EH (cell line): ENCODE measurements at places on chromosomes 4 and X.

GRCh38 chr4:139014371-139015268 lies 961 bp upstream of the NOCT start:
- DNase-seq, result peak; percentile 96

DNA sequence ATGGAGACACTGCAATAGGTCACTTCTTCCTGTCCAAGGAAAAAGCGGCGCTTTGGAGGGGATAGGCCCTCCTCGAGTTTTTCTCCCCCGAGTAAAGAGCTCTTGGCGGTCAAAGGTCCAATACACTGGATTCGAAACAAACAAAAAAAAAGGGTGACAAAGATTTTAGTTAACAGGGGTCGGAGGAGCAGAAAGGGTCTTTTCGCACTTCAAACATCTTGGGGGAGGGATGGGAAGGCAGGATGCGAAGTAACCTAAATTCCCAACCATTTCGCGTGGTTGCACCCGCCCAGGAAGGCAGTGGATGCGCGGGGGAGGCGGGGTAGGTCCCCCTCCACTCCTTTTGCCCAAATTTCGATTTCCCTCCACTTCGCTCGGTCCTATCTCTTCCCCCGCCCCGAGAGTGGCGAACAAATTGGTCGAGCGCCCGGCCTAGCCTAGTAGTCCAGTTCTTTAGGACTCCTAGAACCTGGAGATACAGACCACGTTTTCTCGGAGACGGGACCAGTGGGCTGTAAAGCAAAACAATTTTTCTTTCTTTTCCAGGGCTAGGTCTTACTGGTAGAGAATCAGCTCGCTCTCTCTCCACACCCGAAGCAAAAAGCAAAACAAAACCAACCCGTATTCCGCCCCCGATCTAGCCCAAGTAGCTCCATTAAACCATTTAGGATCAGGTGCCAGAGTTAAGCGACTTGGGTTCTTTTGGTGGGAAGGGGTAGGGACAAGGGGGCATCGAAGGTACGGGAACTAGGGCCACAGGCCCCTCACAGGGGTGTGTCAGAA lies 2.0 kb upstream of the STAG2 start:
- DNase-seq, result peak; percentile 43

DNA sequence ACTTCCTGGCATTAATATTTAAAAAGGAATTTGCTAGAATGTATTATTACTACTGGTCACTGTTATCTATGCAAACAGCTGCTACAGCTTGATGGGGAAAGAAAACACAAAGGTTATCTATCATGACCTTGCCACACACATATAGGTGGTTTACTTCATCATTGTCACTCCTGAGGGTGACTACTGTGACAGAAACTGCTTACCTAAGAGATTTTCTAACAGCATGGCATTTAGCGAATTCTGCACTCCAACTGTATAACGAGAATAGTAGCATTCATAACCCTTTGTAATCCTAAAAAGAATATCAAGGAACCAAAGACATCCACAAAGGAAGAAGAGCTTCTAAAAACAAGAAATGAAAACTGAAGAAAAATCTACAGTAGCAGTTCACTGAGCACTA lies 74.6 kb upstream of the SPOCK3 start:
- no peak for DNase-seq

DNA sequence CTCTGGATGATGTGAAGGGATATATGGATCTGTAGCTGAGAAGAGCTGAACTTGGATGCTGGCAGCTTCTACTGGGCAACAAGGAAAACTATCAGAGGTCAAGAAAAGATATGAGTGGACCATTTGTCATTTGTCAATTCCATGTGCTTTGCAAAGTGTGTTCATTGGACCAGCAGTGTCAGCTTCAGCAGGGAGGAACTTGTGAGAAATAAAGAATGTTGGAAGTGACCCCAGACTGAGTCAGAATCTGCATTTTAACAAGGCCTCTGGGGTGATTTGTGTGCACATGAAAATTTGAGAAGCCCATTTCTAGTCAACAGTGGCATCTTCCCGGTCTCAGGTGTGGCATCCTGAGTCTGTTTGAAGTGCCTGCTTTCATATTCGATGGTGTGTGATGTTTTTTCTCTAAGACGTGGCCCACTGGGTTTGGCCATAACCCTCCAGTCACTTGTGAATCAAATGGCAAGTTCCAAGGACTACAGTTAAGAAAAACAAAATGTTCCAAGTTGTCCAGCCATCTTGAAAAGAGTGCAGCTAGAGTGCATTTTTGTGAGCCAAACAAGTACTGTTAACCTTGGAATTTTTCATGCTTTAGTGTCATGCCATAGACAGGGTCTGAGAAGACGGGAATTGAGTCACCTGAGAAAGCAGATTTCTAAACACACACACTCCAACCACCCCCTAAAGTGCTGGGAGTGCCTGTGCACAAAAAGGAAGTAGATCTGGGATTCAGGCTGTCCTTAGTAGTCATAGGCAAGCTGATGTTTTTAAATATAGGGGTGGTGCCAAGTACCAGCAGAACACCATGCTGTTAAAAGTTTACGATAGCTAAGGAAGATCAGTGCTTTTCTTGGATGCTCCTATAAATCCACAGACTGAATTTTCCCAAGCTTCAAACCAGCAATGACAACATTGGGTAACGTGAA lies 26.4 kb downstream of the GPM6B start:
- peak; percentile 0 for DNase-seq

- DNase-seq, result no peak
These were observed 624.2 kb downstream of the PCDH18 start for GRCh38 chr4:136908122-136908521.

GRCh38 chr4:188138227-188138626 lies 1.0 kb upstream of the TRIML1 start:
- DNase-seq, result no peak

- no peak for DNase-seq
These were observed 82.2 kb downstream of the STIM2 start for GRCh38 chr4:26942871-26943270.
